ENCODE measurements at places on chromosomes 6 and 20.

DNA sequence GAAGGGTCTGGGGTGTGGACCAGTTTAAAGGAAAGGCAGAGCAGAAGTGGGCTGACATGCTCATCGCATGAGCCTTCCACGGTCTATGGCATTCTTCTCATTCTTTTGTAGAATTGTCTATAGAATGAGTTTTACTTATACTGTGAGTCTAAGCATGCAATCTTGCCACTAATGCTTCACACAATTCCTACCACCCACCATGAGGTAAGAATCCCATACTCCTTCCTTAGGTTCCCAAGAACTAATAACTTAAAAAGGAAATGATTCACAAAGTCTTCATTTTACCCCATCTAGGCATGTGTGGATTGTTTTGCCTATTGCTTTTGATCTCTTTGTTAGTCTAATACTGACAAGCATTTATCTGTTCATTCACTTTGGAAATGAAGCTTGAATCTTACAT lies 195.2 kb downstream of the LY86 start:
- no peak for DNase-seq

GRCh38 chr6:53985366-53985765 lies 125.9 kb upstream of the MLIP start:
- no peak for DNase-seq

DNA sequence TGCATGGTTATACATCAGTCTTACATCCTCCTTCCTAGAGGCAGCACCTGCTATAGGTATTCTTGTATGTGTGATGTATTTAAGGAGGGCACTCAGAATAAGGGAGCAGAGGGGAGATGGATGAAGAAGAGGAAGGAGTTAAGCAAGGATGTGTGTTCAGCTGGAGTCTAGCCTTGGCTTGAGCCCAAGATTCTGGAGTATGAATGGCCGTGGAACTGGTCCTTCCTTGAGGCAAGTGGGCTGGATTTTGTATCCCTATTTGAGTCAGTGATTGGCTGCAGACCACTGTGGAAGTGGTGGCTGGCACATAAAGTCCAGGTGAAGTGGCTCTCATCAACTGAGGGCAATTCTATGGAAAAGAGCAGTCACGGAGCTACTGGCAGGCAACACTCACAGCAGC lies 112.0 kb upstream of the RNF24 start:
- DNase-seq: no peak

GRCh38 chr6:112433457-112433856 lies 86.3 kb downstream of the RFPL4B start:
- DNase-seq: no peak

DNA sequence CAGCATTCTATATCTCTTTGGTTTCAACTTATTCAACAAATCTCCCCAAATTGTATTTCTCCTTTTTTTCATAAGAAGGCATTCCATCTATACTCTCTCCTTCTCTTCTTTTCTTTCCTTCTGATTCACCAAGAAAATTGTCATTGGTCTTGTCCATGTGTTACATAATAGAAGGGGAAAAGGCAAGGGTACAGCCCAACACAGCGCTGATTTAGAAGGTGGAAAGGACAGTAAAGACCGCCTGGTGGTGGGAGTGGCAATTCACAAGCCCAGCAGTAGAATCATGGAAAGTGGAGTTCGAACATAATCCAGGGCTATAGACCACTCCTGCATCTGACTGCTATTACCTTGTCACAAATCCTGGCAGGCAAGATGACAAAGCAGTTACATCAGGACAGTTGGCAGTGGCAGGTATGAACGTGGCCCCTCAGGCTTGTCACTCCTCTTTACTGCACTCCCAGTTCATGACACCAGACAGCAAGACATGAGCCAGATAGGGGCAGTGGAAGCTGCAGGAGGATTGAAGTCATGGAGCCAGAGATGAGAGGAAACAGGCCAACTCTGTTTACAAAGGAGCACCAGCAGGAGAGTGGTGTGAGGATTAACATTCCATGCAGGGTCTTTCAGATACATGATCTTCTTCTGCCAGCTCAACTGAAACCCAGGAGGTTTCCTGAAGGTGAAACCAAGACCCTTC lies 2.1 kb upstream of the TNFAIP3 start:
- DNase-seq: no peak

GRCh38 chr6:121305957-121306607 lies 28.2 kb downstream of the TBC1D32 start:
- no peak for DNase-seq

DNA sequence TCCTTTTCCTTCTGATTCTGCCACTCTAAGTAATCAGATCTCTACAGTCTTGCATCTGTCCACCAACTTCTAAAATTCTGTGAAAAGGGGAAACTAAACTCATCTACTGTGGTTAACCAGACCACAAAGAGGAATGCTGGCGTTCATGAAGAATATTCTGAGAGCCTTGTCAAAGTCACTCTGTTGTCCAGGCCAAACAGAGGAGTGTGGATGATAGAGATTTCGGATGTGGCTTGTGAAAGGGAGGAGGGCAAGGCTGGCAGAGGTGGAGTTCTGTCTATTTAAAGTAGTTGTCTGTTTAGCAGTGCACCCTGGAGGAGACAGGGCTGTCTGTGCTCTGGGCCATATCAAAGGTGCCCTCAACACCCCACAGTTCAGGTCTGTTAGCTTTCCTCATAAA lies 33.9 kb downstream of the CCN2 start:
- no peak for DNase-seq

DNA sequence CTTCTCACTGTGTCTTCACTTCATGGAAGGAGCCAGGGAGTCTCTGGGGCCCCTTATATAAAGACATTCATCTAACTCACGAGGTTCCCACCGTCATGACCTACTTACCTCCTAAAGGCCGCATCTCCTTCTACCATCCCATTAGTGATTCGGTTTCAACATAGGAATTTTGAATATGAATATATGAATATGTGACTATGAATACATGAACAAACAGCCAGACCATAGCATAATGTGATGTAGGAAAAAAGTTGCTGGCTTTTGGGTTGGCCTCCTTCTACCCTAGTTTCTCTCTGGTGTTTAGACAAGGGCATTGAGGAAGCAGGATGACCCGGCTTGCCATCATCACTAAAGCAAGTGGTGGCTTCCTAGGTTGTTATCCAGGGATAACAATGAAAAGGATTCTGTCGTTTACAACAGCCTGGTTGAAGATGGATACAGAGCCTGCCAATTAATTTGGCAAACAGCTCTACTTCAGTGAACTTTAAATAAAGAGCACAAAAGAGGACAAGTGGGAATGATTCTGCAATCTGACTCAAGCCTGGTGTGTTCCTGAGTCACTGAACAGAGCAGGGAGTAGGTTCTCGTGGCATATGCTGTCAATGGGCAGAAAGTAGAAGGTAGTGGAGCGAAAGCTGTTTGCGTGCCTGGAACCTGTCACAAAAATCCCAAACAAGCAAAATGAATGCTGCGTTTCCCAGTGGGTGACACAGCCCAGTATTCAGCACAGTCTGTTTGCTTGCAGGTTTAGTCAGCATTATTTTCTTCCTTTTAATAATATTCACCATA lies 44.0 kb upstream of the DOK5 start:
- DNase-seq: no peak

DNA sequence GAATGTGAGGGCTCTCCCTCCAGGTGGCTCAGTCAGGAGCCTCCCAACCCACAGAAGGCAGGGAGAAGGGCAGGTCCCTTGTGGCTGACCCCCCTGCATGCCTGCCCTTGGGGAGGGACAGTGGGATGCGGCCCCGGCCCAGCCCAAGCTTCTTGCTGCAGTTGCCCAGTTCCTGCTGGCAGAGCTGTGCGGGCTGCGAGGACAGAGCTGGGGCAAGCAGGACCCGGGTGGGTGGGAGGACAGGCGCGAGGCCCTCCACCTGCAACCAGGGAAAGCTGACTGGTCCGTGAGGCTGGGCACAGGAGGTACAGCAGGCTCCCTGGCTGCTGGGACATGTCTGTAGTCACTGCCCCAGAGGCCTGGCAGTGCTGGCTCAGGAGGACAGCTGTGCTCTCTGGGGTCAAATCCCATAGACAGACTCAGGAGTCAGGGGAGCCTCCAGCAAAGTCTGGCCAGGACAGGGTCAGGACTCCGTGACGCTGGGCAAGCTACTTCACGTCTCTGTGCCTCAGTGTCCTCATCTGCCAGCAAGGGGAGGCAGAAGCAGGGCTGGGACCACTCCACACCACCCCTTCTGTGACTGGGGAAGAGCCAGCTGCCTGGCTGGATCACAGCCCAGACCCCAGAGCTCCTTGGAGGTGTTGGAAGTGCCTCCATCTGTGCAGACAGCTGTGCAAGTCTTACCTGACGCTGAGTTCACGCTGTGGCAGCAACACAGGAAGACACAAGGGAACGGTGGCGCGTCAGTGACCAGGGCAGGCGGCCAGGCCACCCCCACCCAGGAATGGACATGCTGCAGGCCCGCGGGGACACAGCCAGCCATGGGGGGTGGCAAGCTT lies 13.0 kb downstream of the UCKL1 start:
- no peak for DNase-seq

DNA sequence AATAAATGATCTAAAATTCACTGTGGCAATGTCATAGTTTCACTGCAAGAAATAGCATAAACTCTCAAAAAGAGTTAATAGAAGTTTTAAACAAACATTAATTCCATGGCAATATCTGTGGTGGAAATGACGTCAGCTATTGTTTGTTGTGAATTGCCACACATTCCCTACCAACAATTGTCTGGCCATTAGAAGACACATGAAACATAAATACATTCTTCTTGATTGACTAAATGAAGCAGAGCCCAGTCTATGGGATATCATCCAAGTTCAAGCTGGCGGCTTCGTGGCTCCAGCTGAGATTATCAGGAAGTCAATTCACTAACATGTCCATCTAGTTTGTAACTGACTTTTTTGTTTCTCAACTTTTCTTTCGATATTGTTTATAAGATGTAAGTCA lies 369.0 kb downstream of the ARHGAP18 start:
- no peak for DNase-seq

- DNase-seq: no peak
Observed at GRCh38 chr6:88725111-88725975, 238.1 kb downstream of the RNGTT start.

GRCh38 chr20:25276533-25277050 lies 28.7 kb downstream of the PYGB start:
- no peak for DNase-seq

DNA sequence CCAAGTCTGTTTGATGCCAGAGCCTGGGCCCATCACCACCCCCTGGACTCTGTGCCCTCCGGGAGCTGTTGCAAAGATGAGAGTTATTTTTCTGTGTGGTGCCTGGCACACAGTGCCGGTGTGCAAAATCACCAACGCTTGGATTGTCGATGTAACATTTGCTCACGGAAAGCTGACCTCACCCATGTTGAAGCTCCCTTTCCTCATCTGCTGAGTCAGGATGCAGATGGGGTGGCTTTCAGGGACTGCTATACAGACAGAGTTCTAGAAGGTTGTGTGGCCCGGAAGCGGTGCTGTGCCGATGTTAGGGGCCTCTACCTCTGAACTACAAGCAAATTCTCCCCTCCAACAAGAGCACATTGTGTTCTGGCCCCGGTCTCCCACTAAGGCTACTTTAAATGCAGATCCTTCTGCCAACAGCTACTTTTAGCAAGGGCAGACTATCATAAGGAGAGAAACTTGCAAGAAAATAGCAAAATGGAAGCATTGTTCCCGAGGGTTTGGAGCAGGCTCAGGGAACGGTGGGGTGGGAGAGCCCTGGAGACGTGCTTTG lies 34.0 kb downstream of the EYA2 start:
- no peak for DNase-seq

- no peak for DNase-seq
Observed at GRCh38 chr20:17558154-17558940, 11.5 kb upstream of the DSTN start.

DNA sequence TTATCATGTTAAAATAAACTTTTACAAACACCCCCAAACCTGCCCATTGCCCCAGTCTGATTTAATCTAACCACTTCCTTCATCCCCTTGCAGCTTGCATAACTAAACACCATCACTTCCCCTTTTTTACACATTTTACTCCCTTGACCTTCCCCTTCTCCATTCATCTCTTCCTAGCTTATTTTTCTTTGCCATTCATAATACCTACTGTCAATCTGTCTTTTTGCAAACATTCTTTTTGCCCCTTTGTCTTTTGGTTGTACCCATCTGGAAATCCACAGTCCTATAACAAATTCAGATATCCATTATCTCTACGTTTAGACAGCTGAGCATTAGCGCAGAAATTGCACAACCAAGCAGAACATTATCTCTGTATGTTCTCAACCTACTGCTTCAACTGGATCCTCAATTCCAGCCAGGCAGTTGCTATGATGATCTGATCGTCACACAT lies 51.2 kb downstream of the C6orf52 start:
- no peak for DNase-seq

DNA sequence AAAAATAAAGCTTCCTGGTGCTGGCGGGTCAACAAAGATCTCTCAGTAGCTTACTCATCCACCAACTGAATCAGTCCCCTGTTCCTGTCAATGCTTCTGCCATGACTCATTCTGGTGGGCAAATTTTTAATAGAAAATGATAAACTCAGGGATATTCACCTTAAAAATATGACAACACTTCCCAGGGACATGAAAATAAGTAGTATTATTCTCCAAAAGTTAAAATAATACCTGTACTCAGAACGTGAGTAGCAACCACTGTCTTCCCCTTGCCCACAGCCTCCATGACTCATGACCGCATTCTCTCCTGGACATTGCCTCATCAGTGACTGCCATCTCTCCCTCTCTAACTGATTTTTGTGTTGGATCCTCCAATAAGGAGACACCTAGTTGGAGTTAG lies 552.3 kb downstream of the KIF16B start:
- no peak for DNase-seq

- DNase-seq: no peak
Observed at GRCh38 chr6:47004463-47004862, 37.7 kb downstream of the ADGRF1 start.

GRCh38 chr6:12666886-12667285 lies 49.7 kb upstream of the PHACTR1 start:
- DNase-seq: no peak

GRCh38 chr6:145327586-145327985 lies 407.7 kb downstream of the EPM2A start:
- DNase-seq: no peak

DNA sequence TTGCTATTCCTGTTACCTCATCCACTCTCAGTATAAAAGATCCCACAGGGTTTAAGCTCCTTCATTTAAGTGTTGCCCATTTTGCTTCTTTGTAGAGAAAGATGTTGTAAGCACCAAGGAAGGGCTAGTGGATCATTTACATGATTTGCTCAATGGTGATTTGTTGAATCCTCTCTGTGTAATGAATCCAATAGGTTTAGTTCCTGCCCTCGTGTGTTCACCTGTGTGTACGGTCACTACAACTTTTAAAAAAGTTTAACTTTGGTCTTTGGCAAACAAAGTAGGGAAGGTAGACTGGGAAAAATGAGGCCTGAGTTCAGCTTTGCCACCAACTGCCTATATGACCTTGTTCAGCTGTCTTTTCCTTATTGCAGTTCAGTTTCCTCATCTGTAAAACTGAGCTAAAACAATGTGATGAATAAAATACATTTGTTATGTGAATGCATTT lies 51.5 kb downstream of the DHX35 start:
- DNase-seq: no peak
